ENCODE measurements at places on chromosomes 5 and 9.

GRCh38 chr5:75037106-75037505 is 15.3 kb downstream of the GCNT4 start:
- DNase-seq: peak; percentile 81

DNA sequence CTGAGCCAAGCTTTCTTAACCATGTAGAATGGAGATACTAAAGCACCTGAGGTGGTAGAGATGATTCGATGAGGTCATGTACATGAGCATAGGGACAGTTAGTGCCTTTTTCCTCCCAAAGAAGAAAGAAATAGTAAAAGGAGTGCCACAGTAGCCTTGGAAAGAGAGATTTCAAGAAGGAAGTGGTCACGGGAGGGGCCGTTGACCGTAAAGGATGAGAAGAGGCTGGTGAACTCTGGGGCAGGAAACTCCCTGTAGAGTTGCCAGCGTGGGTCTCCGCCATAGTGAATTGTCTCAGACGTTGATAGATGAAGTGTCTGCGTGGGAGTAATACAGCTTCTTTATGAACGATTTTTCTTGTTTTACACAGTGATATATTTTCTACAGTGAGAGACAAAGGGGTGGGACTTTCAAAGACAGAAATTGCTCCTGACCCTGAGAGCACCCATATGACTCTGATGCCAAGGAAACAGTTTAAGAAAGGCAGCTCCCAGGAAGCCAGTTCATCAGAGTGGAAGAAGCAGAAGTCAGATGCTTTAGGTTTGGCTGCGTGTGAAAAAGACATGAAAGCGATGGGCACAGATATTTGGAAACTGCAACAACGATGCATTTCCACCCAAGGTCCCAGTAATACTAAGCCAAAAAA is 41.3 kb downstream of the UGCG start:
- DNase-seq: peak; percentile 74

DNA sequence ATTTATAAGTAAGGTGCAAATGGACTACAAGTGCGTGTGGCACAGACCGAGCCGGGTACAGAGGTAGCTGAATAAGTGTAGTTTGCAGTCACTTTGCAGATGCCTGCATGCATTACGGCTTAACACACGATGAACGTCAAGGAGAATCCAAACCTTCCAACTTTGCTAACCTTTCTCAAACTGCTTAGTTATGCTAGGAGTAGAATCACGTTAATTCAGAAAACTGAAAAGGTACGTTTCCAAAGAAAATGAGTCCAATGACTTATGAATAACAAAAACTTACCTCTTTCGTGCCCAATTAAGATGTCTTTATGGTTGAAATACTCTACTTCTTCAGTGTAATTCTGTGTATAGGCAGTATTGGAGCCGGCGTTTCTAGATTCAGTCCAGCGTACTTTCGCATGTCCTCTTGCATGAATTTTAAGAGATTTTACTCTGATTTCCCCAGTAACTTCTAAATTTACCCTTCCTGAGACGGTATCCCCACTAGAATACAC is 539 bp downstream of the ARRDC3 start:
- peak; percentile 25 for DNase-seq

DNA sequence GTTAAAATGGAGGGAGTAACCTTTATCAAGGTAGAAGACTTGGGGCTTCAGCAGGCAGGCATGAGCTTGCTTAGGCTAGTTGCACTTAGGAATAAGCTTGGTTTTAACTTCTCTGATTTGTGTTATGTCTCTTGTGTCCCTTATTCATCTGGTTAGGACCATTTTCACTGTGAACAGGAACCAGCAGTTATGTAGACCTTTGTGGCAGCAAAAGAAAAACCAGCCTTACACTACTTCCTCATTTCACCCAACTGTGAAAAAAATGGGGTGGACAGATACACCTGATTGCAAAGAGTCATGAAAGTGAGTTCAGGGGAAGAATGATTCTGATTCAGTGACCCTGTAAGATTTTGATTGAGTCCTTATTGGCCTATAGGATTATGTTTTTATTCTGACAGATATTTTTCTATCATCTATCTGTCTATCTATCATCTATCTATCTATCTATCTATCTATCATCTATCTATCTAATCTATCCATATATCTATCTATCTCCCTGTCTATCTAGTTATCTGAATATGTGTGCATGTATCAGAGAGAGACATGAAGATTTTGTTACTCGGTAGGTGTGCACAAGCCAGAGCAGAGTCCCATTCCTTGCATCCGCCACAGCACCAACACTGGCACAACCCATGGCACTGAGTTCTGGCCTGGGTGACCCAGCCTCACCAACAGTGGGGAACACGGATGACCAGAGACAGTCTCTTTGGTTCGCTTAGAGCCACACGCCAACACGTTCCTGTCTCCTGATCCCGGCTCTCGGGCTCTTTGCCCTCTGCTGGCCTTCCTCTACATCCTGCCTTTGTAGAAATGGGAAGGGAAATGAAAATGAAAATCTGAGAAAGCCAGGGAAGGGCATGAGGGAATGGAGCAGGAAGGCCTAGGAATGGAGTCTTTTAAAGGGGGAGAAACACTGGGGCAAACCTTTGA is 1.3 kb upstream of the ZNF366 start:
- no peak for DNase-seq

- no peak for DNase-seq
Measured at GRCh38 chr9:967903-968641, 8.4 kb upstream of the DMRT3 start.

DNA sequence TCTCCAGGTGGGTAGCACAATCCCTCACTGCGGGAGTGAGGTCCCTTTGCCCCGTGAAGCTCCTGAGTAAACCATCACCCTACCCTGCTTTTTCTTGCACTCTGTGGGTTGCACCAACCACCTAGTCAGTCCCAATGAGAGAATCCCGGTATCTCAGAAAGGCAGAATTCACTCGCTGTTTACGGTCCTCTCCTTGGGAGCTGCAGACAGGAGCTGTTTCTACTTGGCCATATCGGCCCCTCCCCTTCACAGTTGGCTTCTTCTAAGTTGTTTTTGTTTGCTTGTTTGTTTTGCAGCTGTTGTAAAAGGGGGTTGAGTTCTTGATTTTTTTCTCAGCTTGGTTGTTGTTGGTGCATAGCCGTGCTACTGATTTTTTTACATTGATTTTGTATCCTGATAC is 237.0 kb upstream of the RASA1 start:
- DNase-seq: no peak

- DNase-seq: no peak
Measured at GRCh38 chr5:107513337-107514085, 157.2 kb downstream of the EFNA5 start.

- no peak for DNase-seq
Measured at GRCh38 chr5:10988622-10989021, 227.6 kb upstream of the DAP start.

DNA sequence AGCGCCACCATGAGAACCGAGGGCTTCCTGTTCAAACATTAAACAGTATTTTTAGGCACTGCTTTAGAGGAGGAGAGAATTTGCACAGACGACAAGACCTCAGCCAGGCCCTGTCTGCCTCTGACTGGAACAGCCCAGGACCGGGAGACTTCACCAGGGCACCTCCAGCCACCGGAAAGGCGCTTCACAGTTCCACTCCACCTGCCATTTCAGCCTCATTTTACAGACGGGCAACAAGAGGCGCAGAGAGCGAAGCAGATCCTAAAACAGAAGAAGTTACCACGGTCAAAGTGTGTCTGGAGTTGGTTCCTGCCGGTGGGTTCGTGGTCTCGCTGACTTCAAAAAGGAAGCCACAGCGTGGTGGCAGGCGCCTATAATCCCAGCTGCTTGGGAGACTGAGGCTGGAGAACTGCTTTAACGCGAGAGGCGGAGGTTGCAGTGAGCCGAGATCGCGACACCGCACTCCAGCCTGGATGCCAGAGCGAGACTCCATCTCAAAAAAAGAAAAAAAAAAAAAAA is 28.4 kb downstream of the COL23A1 start:
- DNase-seq: no peak

- no peak for DNase-seq
Measured at GRCh38 chr5:52983731-52984636, 5.2 kb upstream of the ITGA2 start.

DNA sequence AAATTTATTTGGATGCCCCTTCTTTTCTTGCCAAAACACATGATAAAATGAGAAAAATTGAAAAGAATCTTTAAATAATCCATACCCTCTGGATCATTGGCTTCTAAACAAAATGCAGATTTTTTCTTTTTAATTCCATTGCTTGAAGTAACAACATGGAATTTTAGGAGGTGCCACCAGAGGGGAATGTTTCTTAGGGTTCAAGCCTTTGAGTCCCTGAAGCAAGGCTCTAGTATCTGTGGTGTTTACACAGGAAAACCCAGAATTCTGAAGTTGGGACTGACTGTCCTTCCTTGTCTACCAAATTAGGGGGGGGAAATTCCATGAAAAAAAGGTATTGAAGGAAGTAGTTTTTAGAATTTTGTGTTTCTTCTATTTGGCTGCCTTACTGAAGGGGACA is 69.4 kb downstream of the LMNB1 start:
- DNase-seq: no peak

GRCh38 chr9:36788534-36788933 is 215.8 kb downstream of the MELK start:
- DNase-seq: no peak

All from brain microvascular endothelial cell (primary cell).